ENCODE measurements at places on chromosomes 7 and 10.
A peak's percentile ranks its signal among the peaks of the same experiment; 100 is the strongest.

- DNase-seq, result no peak
Observed at GRCh38 chr10:62466590-62466989, 92.4 kb downstream of the ZNF365 start.

- no peak for DNase-seq
Observed at GRCh38 chr7:86598311-86598710, 45.4 kb upstream of the GRM3 start.

DNA sequence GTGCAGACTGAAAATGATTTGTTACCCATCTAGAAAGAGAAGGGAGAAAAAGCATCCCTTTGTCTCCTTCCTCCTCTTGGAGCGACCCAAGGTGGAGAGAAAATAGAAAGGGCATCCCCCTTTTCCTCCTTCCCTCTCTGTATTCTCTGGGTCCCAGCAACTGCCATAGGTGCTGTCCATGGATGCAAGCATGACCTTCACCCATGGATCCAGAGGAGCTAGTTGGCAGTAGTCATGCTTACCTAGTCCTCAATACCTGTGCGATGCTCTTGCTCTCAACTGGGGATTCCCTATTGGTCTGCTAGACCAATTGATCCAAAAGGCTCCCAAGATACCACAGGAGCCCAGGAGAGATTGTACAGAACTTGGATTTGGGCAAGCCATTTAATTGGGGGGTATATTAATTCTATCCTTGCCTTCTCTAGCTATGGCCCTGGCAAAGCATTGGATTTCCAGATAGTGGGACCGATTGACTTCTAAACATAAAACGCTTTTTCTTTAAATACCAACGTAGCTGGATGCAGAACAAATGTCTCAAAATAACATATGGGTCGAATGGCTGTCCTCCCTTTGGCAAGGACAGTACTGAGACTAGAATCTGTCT, 547.8 kb upstream of the IGFBP3 start:
- no peak for DNase-seq

DNA sequence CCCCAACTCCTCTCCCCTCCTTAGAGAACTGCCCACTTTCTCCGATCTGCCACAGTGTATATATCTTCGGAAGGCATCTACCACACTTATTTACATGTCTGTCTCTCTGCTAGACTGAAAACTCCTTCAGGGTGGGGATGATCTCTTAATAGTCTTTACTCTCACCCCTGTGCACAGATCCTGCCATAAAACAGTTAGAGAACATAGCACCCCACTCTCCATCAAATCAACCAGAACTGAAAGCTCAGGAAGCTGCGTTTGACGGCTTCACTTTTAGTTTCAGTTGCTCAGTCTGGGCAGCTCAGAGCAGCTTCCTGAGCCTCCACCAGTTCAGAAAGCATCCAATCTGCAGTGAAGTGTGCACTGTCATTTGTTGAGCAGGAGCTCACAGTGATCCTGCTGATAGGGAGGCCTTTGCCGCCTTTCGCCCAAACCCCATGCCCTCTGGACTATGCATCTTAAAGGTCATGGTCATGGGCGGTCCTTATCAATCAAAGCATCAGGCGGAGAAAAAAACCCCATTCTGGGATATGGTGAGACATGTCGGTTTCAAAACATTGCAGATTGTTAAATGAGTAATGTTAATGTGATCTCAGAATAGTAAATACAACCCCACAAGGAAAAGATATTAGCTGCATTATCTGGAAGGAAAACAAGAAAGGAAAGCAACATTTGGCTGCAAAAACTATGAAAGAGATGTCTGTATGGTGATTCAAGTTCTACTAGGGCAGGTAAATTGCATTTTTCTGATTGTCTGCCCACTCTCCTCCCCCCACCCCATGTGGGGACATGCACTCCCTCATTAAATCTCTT, 167.1 kb upstream of the ADO start:
- DNase-seq, result no peak

DNA sequence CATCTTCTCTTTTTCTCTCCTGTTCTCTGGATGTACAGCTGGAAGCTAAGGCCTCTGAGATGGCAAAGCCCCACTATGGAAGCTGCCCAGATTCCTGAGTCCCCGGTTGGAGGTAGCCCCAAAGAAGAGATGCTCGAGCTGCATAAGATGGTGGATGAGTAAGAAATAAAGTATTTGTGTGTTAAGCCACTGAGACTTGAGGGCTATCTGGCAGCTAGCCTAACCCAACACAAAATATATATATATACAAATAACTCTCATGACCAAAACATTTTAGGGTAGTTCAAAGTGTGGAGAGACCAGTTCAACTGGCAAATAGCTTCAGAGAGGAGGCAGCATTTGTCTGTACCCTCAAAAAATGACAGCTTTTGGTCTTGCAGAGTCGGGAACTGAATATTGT, 72.4 kb upstream of the PDE1C start:
- no peak for DNase-seq

- no peak for DNase-seq
Observed at GRCh38 chr7:42024537-42024936, 212.5 kb downstream of the GLI3 start.

GRCh38 chr7:126760914-126761577, 491.7 kb downstream of the GRM8 start:
- DNase-seq, result no peak

GRCh38 chr7:10412422-10413019, 561.2 kb upstream of the PHF14 start:
- peak; percentile 72 for DNase-seq

DNA sequence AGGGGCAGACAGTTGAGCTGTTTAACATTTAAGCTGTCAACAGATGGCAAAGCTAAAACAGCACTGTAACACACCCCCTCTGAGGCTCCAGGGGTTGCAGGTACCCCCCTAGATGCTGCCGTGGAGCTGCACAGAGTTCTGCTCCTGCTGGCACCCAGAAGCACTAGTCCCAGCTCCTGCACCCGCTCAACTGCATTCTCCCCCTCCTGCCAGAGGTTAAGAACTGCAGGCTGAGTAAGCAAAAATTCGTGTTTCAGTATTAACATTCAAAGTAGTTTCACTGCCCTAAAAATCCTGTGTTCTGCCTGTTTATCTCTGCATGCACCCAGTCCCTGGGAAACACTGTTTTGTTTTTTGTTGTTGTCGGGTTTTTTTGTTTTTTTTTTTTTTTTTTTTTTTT, 790.8 kb upstream of the KCND2 start:
- DNase-seq, result no peak

DNA sequence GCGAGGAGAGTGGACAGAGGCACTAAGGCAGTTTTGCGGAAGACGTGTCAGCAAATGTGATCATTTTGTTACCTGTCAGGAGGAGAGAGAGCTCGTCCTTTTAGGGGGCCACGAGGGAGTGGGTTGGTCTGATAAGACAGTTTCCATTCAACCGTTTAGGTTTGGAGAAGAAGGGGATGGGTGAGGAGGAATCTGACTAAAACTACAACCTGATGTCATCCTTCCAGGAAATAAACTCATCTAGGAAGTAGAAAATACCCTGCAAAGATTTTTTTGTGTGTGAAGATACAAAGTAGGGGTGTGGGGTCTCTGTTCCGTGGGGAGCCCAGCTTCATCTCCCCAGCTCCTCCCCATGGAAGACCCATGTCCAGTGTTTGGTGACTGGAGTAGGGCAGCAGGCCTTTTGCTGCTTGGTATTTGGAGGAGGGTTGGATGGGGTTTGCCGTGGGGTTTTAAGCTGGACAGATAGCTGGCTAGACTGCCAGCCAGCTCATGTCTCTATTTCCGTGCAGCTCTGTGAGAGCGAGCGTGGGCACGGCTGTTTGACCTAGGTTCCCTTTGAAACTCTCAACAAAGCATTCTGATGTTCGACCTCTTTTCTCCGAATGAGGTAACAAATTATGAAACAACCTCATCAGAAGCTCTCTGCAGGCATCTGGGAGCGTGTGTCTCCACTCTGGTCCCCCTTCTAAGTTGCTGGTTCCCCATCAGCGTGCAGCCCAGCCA, 136.0 kb upstream of the TCF7L2 start:
- no peak for DNase-seq

DNA sequence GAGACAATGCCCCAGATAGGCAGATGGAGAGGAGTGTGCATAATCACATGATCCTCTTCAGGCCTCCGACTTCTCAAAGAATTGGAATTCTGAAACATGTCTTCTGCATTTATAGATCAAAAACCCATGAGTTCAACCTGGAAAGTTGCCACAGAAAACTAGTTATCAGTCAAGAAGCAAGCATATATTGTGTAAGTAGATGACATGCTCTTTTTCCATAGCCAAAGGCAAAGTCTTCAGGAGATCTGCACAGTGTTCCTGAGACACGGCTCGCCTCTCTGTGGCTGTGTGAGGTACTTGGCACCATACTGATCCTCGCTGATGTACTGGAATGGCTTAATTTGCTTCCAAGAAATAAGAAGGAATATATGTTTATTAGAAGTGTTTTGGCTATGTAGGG, 213.5 kb upstream of the MKI67 start:
- no peak for DNase-seq

DNA sequence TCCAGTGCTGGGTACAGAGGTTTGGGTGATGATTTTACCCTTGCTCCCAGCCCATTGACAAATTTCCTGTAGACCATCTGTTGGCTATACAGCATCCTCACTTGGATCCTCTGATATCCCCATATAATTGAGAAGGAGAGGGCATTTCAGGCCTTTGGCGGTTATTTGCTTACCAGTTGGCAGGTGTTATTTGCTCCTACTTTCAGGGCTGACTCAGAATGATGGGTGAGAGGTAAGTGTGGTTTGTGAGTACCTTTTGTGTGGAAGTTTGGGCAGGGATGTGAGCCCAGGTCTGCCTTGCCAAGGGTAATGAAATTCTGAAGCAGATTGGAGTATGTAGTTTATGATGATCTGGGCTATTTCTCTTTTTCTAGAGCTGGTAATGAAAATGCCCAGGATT, 93.6 kb downstream of the LRMDA start:
- DNase-seq, result no peak

DNA sequence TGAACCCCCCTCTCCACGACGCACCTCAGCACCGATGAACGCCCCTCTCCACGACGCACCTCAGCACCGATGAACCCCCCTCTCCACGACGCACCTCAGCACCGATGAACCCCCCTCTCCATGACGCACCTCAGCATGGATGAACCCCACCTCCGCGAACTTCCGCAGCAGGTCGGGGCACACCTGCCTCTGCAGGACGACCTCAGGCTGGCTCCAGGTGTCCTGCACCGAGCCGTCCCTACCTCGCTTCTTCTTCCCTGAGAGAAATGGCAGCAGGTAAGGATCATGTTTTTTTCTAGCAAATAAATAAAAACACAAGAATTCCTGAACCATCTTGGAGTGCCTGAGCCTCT, 24.1 kb downstream of the CFAP46 start:
- DNase-seq, result no peak

DNA sequence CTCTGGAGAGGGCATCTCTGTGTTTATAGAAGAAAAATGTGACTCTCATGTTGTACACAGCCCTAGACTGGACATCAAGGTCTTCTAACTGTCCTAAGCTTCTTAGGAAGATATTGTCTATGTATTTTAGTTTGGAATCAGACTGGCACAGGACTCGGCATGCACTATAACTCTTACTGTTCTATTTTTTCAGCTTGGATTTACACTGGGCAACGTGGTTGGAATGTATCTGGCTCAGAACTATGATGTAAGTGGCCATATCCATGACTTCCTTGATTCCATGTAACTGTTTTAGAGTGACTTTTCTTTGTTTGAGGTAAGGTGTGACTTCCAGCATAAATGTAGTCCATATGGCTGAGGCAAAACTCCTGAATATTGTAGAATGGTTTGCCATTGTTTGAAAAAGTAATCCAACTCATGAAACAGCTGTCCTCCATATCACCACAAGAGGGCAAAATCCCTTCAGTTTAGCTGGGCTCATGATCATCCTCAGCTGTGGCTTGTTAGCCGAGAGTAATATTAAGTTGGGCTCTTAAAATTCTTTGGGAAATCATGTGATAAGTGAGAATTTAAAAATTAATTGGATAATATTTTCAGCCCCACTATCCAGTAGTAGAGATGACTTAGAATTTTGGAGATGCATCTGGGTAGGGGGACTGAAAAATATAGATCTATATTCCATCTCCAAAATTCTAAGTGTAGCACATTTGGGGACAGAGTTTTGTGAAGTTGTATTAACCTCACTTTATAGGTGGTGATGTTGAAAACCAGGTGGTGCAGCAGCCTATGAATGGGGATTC, 10.4 kb downstream of the STMP1 start:
- peak; percentile 64 for DNase-seq

DNA sequence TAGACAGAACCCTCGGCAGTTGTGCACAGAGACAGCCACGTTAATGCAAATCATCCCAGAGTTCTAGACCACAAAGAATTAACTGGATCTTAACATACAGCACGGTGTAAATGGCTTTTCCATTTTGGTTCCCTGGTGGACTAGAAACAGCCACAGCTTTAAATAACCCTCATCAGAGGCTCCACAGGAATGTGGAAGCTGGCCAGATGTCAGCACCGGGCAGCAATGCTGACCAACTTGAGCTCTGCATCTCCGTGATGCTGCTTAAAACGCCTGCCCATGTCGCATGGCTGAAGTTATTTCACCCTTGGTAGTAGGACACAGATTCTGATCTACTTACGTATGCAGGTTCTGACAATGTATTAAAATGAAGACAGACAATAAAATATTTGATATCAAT, 24.5 kb downstream of the RSU1 start:
- no peak for DNase-seq

GRCh38 chr10:60777696-60778213, 523 bp upstream of the CDK1 start:
- DNase-seq, result no peak

GRCh38 chr7:110964775-110965174, 126.2 kb upstream of the LRRN3 start:
- no peak for DNase-seq
